ENCODE measurements at places on chromosomes 16 and 17.
A peak's percentile ranks its signal among the peaks of the same experiment; 100 is the strongest.

DNA sequence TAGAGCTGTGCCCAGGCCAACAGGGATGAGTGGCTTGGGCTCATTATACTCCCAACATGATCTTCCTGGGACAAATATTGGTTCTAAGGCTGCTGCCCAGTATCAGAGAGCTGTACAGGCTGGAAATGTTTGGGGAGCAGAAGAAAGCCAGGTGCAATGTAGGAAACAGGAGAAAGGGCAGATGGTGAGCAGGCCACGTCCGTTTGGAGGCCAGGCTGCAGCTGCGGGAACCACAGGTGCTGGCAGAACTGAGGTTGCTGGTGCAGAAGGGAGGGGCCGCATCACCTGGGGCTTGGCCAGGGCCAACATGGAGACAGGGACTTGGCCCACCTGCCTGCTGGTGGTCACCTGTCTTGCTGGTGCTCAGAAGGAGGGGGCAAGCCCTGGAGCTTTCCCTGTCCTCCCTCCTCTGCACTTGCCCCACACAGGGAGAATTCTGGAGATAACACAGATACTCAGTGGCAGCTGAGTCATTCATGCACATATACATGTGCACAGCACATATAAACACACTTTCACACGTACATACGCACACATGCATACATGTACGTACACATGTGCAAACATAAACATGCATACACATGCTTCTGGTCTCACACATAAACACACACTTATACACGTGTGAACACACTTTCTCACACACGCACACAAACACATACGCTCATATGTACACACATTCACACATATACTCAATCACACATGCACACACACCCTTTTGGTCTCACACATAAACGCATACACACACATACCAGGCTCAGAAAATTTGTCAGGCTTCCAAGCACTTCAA lies 67.7 kb downstream of the WSCD1 start:
- DNase-seq, result no peak

DNA sequence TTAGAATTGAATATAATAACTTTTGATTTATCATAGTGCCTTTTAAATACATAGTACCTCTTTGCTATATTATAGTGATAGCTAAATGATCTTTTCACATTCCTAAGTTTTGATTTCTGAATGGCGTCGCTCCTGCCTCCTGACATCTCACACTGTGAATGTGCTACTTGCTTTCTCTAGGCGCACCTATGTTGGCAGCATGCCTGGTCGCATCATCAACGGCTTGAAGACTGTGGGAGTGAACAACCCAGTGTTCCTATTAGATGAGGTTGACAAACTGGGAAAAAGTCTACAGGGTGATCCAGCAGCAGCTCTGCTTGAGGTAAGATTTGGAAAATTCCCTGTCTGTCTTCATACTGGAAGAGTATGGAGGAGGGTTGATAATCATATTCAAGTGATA lies 29.8 kb upstream of the ABCC11 start:
- no peak for DNase-seq

GRCh38 chr17:15264542-15264941 lies 584 bp downstream of the PMP22 start:
- DNase-seq, result no peak

- no peak for DNase-seq
Measured at GRCh38 chr16:15822957-15823356, 33.9 kb downstream of the MYH11 start.

DNA sequence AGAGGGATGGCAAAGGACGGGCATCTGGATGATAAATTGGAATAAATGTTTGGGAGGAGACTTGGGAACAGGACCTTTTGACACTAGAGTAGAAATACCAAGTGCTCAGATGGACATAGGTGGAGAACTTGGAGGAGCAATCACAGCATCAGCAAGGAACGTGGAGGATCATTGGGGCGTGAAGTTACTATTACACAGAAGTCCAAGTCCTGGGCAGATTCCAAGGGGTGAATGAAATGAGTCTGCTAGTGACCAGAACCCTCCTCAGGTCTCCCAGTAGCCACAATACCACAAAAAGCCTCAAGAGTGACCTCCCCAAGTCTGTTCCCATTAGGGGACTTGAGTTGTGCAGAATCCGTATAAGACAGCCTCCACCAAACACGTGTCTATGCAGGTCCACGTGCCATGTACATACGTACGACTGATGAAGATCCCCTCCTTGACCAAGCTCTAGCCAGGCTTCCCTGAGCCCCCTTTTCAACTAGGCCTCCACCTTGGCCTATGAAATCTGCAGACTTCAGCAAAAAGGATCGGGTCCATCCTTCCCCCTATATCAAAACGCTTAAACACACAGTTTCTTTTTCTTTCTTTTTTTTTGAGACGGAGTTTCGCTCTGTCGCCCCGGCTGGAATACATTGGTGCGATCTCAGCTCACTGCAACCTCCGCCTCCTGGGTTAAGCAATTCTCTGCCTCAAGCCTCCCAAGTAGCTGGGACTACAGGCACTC lies 2.2 kb downstream of the C17orf67 start:
- DNase-seq, result no peak

DNA sequence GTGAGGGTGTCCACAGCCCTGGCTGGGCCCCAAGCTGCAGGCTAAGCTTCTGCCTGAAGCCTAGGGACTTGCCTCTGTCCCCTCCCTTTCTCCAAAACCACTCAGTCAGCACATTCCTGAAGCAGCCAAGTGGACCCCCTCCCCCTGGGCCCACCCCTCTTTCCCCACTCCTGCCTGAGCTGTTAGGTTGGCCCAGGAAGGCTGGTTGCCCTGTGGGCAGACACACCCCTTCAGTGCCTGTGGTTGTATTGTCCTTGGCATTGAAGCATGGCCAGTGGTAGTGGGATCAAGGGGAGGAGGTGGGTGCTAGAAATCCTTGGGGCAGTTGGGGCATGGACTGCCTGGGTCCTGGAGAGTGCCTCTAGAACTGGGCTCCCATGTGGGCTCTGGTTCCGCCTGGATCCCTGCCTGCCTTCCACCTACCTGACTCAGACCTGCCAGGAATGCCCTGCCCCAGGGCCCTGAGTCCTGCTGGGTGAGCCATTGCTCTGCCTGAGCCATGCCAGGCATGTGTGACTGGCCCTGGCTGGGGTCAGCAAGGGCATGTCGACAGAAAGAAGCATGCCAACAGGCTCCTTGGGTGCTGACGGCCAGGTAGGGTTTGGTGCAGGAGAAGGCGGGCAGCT lies 2.1 kb downstream of the TRAF4 start:
- no peak for DNase-seq

GRCh38 chr16:3618769-3619141 lies 7.3 kb upstream of the SLX4 start:
- DNase-seq, result no peak

DNA sequence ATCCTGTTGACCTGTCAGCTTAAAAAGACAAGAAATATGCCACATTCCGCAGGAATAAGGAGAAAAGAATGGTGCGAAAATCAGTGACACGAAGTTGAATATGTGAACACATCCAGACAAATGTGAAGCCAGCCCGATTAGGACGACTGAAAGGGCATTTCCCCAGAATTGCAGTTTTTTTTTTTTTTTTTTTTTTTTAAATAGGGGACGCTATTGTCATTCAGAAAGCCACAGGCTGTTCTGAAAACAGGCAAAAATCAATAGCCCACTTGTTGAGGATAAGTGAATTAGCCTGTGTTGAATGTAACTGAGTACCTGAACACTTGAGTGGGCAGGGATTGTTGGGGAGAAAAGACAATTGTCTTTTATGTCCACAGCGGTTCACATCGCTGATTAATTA lies 507.1 kb downstream of the WWOX start:
- no peak for DNase-seq

DNA sequence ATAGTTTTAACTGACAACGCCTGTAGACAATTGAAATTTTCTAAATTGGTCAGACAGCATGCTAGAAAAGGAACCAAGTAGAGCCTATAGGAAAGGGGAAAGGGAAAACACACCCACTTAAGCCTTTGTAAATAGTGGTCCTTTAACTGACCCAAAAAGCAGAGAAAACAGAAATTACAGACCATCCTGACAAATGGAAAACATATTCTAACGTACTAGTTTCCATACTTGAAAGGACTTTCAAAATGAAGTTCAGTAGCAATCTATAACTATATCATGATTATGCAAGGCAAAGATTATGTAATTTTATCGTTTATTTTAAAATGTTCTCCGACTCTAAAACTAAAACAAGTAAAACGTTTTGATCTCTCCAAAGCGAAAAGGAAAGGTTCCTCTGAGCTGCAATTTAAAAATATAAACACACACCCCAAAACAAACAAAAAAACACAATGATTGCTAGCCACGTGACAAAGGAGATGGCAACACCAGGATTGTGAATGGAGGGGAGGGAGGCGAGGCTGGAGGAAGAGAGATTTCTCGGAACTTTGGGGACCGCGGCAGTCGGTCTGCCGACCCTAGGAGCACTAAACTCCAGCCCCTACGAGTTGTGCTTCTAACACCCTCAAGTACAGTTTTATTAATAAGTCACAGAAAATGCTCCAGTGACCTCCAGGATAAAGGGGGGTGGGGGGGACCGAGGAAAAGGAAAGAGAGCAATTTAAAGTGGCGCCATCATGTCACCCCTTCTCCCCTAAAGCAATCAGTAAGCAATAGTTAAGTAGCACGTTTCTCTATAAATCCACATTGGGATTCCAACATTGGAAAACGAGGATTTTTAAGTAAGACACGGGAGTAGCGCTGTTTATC lies 1.7 kb downstream of the KANSL1 start:
- peak; percentile 59 for DNase-seq

DNA sequence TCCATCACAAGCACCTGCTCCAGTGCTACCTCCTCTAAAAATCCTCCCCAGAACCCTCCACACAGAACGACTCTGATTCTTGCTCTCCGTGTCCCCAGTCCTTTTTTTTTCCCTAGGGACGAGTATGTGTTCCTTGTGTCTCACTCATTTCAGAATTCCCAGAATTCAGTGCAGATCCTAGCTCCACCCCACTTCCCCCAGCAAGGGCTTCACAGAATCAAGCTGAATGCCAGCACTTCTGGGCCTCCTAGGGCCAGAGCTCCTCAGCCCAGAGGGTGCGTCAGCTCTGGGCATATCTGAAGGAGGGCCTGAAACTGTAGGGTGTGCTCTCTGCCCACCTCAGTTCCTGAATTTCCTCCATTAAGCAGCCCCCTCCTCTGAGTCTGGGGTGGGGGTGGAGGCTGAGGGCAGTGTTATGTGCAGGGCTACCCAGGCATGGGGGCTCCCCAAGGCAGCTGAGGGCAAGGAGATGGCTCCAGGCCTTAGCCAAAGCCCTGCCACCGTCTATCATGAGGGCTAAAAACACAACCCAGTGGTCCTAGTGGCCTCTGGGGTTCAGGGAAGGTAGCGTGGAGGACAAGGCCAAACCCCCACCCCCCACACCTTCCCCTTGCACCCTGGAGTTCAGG lies 6.5 kb downstream of the UNC119 start:
- no peak for DNase-seq

- no peak for DNase-seq
Measured at GRCh38 chr16:11007714-11008280, 63.4 kb downstream of the CLEC16A start.

DNA sequence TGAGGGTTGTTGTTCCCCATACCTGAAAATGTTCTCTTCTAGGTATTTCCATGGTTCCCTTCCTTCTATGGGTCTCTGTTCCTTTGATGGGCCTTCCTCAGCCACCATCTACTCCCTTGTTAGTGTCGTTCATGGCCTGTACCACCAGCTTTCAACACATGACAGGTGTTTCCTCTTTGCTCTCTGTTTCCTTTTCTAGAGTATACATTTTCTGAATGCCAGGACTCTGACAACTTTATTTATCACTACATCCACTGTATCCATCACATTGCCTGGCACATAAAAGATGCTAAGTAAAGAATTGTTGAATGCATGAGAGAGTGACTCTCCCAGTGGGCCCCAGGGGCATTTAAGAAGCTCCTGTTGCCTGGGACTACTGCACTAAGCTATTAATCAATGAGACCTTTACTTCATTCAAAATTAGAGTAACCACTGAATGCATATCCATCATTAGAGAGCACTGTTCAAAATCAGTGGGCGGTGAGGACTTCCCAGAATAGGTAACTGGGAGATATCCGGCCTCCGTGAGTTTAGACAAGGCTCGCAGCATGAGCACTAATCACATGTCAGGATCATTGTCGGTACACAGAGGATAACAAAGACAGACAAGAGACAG lies 255.0 kb downstream of the CBLN1 start:
- no peak for DNase-seq

DNA sequence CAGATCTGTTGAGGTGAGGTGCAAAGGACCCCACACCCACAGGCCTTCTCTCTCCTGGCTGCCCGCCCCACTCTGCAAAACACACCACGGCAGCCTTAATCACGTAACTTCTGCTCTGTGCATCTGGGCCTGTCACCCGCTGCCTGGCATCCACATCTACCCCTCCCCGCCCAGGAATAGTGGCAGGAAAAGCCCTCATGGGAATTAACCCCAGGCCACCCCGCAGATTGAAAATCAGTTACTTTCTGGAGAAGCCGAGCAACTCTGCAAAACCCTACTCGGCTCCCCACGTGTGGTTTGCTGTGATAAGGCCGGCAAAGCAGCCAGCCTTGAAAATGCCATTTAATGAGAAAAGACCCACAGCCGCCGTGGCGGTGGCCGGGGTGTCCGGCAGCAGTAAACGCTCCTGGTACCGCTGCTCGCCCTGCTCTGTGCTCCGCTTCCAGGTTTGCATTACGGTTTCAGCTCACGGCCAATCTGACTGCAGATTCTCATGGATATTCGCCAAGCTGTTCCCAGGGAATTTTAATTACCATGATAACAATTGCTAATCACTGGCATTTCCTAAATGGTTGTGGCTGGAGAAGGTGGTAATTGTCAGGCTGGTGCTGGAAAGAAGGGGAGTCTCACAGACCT lies 78.0 kb upstream of the DOC2B start:
- DNase-seq, result no peak
